AG08396 (cell line): ENCODE measurements at places on chromosomes 3 and 15.
A peak's percentile ranks its signal among the peaks of the same experiment; 100 is the strongest.

DNA sequence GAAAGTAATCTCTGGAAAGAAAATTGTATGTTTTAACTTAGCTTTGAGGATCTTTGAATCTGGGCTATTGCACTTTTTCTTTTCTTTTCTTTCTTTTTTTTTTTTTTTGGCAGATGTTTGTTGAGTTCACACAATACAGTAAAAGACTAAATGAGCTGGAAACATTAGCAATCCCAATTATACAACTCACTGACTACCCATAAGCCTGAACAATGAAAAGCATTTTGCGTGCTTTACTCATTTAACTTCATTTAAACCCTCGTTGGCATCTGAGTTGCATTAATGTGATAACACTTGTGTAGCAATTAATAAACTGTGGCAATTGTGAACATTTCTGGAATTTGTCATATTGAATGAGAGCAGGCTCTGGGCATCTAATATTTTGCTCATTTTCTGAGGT is 269.4 kb upstream of the RBMS3 start:
- DNase-seq: no peak

DNA sequence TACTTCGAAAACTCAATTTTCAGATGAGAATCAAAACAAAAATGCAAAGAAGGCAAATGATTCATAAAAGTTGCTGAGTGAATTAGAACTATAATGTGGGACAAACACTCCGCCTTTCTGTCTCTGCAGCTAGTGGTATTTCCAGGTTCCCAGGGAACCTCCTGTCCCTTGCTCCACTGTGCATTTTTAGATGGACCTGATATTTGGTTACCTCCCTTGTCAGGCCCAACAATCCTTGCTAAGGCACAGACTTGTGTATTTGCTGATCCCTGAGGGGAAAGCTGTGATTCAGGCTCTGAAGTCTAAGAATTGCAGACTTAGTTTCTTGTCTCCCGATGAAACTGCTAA is 162.7 kb downstream of the LPP start:
- DNase-seq: no peak

GRCh38 chr3:150308481-150309256 is 99.4 kb upstream of the TSC22D2 start:
- no peak for DNase-seq

DNA sequence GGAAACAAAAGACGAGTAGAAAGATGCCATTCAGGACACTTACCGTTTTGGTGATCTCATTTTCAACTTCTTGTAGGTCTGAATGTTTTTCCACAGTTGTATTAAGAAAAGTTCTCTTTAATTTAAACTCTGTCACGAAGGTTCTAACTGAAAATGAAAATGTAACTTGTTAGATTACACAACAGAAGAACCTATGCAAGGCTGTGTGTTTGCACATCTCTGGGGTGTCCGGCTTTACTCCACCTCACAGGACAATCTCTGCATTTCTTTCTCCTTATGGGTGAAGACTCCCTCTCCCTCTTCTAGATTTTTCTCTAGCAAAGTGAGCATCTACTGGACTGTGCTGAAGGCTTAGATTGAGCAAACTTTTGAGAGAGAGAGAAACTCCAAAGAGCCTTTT is 50.6 kb downstream of the HEG1 start:
- no peak for DNase-seq

GRCh38 chr3:134057654-134058110 is 28.0 kb upstream of the SLCO2A1 start:
- no peak for DNase-seq

DNA sequence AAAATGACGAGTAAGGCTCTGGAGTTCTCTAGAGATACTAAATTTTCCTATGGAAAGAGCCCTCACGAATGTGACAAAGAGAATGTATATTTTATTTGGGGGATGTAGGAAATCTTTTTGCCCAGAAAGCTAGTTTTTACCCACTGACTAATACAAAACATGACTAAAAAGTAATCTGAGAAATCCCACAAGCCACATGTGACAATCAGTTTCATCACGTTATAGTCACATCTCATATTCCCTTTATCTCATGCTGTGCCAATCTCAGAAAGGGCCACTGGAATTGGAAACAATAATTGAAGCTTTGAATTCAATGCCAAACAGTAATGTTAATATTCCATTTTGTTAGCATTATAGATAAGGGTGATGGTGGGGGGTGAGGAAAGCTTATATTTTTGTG is 509.0 kb upstream of the GOLIM4 start:
- no peak for DNase-seq

DNA sequence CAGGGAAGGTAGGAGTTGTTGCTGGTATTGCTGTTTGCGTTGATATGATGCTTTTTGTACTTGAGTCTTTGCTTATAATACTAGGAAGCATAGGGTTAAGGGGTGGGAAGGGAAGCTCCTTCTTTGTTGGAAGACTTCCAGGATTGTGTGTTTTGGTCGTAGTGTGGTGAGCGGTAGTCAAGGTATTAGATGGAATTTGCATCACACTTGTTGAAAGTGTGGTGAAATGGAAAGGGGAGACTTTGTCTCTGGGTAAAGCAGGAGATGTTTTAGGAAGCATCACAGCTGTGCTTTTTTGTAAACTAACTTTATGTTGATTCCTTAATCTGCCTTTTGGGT is 14.9 kb downstream of the IGSF10 start:
- no peak for DNase-seq

GRCh38 chr3:71817262-71817661 is 32.3 kb upstream of the PROK2 start:
- no peak for DNase-seq

DNA sequence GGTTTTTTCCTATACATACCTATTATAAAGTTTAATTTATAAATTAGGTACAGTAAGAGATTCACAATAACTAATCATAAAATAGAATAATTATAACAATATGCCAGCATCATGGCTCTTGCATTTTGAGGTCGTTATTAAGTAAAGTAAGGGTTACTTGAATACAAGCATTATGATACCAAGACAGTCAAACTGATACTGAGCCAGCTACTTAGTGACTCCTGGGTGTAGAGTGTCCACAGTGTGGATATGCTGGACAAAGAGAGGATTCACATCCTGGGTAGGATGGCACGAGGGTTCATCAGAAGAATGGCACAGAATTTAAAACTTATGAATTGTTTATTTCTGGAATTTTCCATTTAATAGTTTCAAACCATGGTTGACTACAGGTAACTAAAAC is 157.2 kb upstream of the IL12A start:
- DNase-seq: no peak

- DNase-seq: no peak
Observed at GRCh38 chr3:158912621-158913020, 110.8 kb downstream of the MFSD1 start.

DNA sequence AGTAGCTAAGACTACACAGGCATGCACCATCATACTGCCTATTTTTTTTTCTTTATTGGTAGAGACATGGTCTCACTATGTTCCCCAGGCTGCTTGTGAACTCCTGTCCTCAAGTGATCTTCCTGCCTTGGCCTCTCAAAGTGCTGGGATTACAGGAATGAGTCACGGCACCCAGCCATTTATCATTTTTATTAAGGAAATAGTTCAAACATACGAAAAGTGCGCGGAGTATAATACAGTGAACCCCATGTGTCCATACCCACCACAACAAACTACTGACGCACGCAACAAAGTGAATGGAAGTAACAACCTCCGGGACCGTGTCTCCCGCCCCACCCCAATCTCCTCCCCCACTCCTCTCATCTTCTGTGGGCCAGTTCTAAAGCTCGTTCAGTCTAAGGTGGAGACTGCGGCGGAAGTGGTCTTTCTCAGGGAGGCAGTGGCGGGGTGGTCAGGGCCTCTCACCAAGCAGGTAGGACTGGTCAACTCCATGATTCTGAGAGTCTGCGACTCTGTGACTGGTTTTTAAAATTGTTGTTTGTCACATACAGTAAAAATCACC is 42.1 kb downstream of the DNAJB8 start:
- no peak for DNase-seq

GRCh38 chr3:12751571-12751970 is 7.5 kb downstream of the TMEM40 start:
- DNase-seq: no peak

- no peak for DNase-seq
Observed at GRCh38 chr3:77456431-77456830, 416.5 kb downstream of the ROBO2 start.

- DNase-seq: no peak
Observed at GRCh38 chr3:169813757-169814517, 1.2 kb upstream of the LRRC34 start.

GRCh38 chr15:65758242-65758641 is 33.9 kb downstream of the DENND4A start:
- DNase-seq: no peak

- DNase-seq: no peak
Observed at GRCh38 chr3:134186391-134186790, 64.3 kb downstream of the RYK start.

- peak; percentile 36 for DNase-seq
Observed at GRCh38 chr3:102180280-102180931, 254.4 kb upstream of the ZPLD1 start.

GRCh38 chr3:177574222-177574856 is 377.1 kb upstream of the TBL1XR1 start:
- peak; percentile 35 for DNase-seq

- no peak for DNase-seq
Observed at GRCh38 chr3:48446043-48446424, 503 bp upstream of the ATRIP start.

GRCh38 chr3:26018889-26019288 is 229.0 kb downstream of the OXSM start:
- no peak for DNase-seq

GRCh38 chr3:100898681-100899080 is 94.5 kb downstream of the ABI3BP start:
- DNase-seq: no peak

DNA sequence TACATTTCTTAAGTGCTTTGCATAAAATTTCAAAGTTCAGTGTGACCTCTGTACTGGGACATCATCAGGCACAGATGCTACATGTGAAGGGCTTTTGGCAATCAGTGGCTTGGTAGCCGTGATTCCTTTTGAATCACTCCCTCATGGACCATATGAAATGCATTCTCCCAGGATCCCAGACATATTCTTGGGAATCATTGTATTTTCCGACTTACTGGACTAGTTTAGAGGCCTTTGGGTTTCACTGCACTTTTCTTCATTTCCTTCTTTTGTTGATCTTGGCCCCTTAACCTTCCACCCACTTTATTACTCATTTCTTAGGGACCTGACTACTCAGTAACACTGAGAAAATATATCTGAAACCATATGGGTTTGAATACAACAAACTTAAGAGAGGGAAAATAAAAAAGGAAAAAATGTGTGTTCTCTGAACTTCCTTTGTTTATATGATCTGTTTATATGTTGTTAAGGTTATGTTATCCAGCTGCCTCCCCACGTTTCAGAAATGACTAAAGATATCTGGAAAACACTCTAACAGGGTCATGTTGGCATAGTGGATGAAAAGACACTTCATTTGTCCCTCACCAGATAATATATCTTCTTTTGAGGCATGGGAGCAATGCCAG is 35.1 kb downstream of the HMG20A start:
- DNase-seq: peak; percentile 35

DNA sequence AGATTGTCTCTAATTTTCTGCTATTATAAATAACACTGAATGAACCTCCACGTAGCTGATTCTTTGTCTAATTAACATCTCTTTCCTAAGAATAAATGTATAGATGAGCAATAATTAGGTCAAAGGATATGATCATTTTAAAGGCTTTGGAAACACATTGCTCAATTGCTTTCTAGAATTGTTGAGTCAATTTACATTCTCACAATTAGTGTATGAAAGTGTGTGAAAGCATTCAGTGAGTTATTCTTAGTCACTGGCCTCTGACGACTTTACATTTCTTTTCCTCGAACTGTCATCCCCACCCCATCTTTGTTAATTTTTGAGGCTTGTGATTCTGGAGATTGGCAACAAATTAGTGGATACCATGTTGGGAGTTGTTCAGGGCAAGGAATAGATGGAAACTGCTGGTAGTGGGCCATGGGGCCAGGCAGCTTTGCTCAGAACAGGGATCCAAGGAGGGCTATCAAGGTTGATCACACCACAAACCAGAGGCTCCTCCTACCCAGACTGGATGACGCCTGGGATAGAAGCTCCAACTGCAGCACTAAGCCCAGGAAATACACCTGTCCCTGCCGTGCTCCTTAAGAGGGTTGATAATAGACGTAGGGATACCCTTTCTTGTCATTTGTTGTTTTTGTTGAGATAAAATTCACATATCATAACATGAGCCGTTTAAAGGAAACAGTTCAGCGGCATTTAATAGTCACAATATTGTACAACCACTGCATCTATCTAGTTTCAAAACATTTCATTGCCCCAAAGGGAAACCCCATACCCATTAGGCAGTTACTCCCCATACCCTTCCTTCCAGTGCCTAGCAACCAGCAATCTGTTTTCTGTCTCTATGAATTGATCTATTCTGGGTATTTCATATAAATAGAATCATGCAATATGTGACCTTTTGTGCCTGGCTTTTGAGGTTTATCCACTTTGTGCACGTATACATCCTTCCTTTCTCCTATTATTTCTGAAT is 27.9 kb downstream of the EIF1B start:
- no peak for DNase-seq

DNA sequence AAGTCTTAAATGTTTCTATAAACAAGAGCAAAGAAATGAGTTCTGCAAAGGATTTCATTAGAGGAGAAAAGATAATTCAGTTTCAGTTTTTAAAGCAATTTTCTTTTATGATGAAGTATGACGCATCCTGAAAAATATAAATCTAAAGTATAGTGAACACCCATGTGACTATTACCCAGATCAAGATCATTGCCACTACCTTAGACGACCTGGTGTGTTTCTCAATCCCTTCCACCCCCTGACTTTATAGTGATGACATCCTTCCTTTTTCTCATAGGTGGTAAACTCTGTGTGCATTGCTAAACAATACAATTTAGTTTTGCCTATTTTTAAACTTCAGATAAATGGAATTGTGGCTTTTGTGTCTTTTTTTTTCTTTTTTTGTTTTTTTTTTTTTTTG is 8.4 kb downstream of the STT3B start:
- no peak for DNase-seq

- DNase-seq: no peak
Observed at GRCh38 chr3:127370906-127371305, 83.1 kb upstream of the PRR20G start.
